Kidney (tissue), 22 donors: ENCODE measurements at places on chromosomes 1 and 21. TPM values are rescaled to one million over a fixed set of nuclear protein-coding genes. Genes with fewer than 3 reads are reported as not detected.

OLIG2 gene
- polyA plus RNA-seq = not detected

FAM72D gene
- polyA plus RNA-seq = 0.24 TPM

CYB5RL gene
- polyA plus RNA-seq = 3.9 TPM

PGLYRP3 gene
- polyA plus RNA-seq = not detected

CASQ2 gene
- 2.6 TPM for polyA plus RNA-seq

SERTAD4 gene
- polyA plus RNA-seq = 0.92 TPM

IFI6 gene
- polyA plus RNA-seq = 148 TPM

DNA sequence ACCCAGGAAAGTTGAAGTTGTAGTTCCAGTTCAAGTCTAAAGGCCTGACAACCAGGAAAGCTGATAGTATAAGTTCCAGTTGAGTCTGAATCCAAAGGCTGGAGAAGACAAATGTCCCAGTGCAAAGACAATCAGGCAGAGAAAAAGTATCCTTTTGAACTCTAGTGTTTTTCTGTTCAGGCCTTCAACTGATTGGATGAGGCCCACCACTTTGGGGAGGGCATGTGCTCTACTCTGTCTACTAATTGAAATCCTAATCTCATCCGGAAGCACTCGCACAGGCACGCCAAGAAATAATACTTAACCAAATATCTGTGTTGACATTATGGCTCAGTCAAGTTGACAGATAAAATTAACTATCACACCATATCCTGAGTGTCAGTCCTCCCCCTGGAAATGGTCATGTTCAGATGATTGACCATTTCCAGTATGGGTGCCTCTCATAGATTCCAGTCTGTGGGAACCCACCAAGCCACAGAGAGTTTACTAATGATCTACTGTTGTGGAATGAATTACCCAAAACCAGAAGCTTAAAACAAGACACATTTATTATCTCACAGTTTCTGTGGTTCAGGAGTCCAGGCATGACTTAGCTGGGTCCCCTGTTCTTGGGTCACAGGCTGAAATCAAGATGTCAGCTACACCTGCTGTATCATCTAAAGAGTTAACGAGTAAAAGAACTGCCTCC is 296.3 kb upstream of the ZP4 start:
- H3K27ac ChIP-seq = no peak overlapping the region
- no peaks in the 10 kb centered on the region for H3K4me1 ChIP-seq
- no peak overlapping the region for H3K4me3 ChIP-seq
- H3K36me3 ChIP-seq = no peaks in the 10 kb centered on the region
- DNase-seq = no peak

- H3K36me3 ChIP-seq = no peaks in the 10 kb centered on the region
- H3K4me1 ChIP-seq = no peaks in the 10 kb centered on the region
- DNase-seq = no peak
- H3K27me3 ChIP-seq = no peaks in the 10 kb centered on the region
These were observed 10.4 kb upstream of the ZNF669 start for GRCh38 chr1:247114351-247115140.

DNA sequence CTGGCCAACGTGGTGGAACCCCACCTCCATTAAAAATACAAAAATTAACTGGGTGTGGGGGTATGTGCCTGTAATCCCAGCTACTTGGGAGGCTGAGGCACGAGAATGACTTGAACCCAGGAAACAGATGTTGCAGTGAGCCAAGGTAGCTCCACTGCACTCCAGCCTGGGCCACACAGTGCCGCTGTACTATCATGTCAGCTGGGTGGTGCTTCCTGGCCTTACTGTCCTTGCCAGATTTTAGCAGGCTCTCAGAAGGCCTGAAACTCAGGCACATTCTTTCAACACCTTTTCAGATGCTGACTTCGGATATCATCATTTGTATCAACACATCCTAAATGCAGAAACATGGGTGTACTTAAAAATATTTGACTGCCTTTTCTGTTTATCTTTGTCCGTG is 31.6 kb upstream of the NBL1 start:
- no peak overlapping the region for H3K27ac ChIP-seq
- peaks cover 29% of the 10 kb centered on the region for H3K4me1 ChIP-seq
- H3K4me3 ChIP-seq = no peak overlapping the region
- no peak for DNase-seq

- no peak overlapping the region for H3K4me3 ChIP-seq
- H3K27ac ChIP-seq = no peak overlapping the region
- no peaks in the 10 kb centered on the region for H3K4me1 ChIP-seq
These were observed 58.7 kb downstream of the NIBAN1 start for GRCh38 chr1:184915463-184916090.

- H3K4me3 ChIP-seq = no peak overlapping the region
- DNase-seq = no peak
- no peaks in the 10 kb centered on the region for H3K27me3 ChIP-seq
These were observed 4.4 kb upstream of the PGBD5 start for GRCh38 chr1:230430499-230430898.

DNA sequence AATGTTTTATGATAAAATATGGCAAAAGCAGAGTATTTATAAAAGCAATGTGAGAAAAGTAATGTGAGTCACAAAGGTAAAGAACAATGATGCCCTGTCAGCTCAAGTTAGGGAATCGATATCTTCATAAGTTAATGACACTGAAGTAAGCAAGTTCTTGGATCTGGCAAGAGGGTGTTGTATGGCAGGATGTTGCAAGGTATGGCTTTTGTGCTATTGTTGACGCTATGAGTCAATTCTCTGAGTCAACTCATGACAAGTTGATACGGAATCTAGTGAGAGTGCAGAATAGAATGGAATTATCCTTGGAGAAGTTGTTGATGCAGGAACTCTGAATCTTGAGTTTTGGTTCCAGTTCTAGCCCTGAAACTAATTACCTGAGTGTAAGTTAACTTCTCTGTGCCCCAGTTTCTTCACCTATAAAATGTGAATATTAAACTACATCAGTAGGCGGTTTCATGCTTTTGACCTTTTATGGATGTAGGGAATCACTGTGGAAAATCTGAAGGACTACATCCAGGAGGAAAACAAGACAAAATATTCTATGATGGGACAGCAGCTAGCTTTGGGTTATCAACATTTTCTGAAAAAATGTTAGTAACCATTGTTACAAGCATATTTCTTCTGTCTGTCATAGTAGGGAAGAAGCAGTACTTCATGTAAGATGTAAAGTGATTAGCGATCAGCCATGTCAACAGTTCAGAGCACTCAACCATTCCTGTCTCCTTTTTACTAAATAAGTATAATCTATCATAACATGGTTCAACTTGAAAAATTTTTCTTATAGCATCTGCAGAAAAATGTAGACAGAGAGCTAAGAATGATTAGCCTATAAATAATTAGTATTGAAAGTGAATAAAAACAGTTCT is 96.9 kb downstream of the ATP6V1G3 start:
- no peak for DNase-seq
- H3K4me3 ChIP-seq = no peak overlapping the region

DNA sequence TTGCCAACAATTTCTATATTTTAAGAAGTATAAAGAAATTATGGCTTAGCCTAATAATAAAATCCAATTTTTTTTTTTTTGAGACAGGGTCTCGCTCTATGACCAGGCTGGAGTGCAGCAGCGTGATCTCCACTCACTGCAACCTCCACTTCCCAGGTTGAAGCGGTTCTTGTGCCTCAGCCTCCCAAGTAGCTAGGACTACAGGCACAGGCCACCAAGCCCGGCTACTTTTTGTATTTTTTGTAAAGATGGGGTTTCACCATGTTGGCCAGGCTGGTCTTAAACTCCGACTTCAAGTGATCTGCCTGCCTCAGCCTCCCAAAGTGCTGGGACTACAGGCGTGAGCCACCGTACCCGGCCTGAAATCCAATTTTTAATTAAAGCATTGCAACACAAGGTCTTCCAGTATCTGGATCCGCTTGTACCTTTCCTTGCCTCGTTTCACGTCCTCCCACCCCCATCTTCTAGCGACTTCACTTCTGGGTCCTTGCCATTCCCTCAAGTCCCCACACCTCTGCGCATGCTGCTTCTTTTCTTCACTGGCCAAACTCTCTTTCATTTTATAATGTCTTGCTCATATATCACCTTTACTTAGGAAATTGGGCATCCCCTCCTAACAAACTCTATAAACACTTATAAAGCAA is 2.3 kb downstream of the FUBP1 start:
- H3K4me3 ChIP-seq = peak overlapping the region; percentile 96
- H3K27ac ChIP-seq = no peak overlapping the region
- no peak for DNase-seq
- H3K27me3 ChIP-seq = no peaks in the 10 kb centered on the region
- no peaks in the 10 kb centered on the region for H3K4me1 ChIP-seq

GRCh38 chr21:16594191-16594590 is 864.4 kb downstream of the USP25 start:
- no peaks in the 10 kb centered on the region for H3K4me1 ChIP-seq
- no peaks in the 10 kb centered on the region for H3K36me3 ChIP-seq
- H3K27ac ChIP-seq = no peak overlapping the region
- no peak overlapping the region for H3K4me3 ChIP-seq
- H3K27me3 ChIP-seq = no peaks in the 10 kb centered on the region

DNA sequence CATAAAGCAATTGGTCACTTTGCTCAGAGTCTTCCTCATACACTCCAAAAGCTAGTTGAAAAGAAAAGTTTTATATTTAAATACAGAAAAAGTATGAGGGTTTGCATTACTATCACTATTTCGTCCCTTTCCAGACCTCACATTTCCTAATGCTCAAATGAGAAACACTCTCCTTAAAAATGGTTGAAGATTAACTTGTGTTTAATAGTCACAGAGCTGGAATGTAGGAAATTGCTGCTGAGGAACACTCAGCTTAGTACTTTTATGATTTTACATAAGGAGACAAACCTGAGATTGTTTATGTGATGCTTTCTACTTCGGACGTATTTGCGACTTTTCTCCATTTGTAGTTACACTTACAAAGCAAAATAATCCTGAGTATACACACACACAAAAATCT is 39.8 kb downstream of the MYSM1 start:
- peak overlapping the region; percentile 23 for H3K27ac ChIP-seq
- peaks cover 5% of the 10 kb centered on the region for H3K36me3 ChIP-seq
- no peaks in the 10 kb centered on the region for H3K27me3 ChIP-seq
- peaks cover 15% of the 10 kb centered on the region for H3K4me1 ChIP-seq

DNA sequence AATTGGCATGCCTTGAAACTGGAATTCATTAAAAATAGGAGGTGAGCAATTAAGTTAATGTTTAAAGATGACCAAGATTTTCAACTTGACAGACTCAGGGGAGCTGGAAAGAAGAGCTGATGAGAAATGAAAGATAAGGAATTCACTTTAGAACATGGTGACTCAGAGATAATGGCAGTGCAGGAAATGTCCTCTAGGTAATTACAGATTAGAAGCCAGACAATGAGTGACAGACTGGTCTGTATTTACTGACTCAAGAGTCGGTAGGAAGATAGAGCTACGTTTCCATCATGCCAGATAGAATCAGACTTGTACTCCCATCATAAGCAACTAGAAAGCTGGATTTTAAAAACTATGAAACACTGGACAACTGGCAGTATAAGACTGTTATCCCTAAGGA is 151.6 kb downstream of the AJAP1 start:
- no peaks in the 10 kb centered on the region for H3K36me3 ChIP-seq
- DNase-seq = no peak
- H3K4me1 ChIP-seq = no peaks in the 10 kb centered on the region
- H3K27me3 ChIP-seq = no peaks in the 10 kb centered on the region
- no peak overlapping the region for H3K4me3 ChIP-seq

- no peak overlapping the region for H3K4me3 ChIP-seq
- no peak overlapping the region for H3K27ac ChIP-seq
- no peak for DNase-seq
- no peaks in the 10 kb centered on the region for H3K4me1 ChIP-seq
- no peaks in the 10 kb centered on the region for H3K27me3 ChIP-seq
- no peaks in the 10 kb centered on the region for H3K36me3 ChIP-seq
These were observed 228.5 kb upstream of the C1orf174 start for GRCh38 chr1:4128616-4129015.

GRCh38 chr1:46802901-46803574 is 4.2 kb downstream of the CYP4B1 start:
- no peak overlapping the region for H3K27ac ChIP-seq
- no peak overlapping the region for H3K4me3 ChIP-seq
- H3K4me1 ChIP-seq = peaks cover 27% of the 10 kb centered on the region
- no peaks in the 10 kb centered on the region for H3K27me3 ChIP-seq
- DNase-seq = no peak

GRCh38 chr1:245566952-245567351 is 412.2 kb downstream of the KIF26B start:
- no peaks in the 10 kb centered on the region for H3K36me3 ChIP-seq
- peak; percentile 79 for DNase-seq
- H3K27me3 ChIP-seq = no peaks in the 10 kb centered on the region

- H3K4me3 ChIP-seq = no peak overlapping the region
- no peak overlapping the region for H3K27ac ChIP-seq
- no peaks in the 10 kb centered on the region for H3K27me3 ChIP-seq
- DNase-seq = no peak
- H3K36me3 ChIP-seq = no peaks in the 10 kb centered on the region
- peaks cover 4% of the 10 kb centered on the region for H3K4me1 ChIP-seq
These were observed 14.8 kb downstream of the PSEN2 start for GRCh38 chr1:226884966-226885820.

DNA sequence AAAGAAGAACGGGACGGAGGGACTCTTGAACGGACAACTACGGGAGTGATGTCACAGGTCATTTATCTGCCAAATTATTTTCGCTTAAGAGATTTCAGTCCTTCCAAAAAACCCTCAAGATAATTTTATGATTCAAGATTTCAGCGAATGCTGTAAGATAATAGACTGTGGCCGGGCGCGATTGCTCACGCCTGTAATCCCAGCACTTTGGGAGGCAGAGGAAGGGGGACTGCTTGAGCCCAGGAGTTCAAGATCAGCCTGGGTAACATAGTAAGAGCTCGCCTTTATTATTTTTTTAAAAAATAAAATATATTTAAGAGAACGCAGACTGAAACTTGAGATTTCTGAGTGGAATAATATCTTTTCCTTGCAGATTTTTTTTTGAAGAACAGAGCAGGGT is 609 bp downstream of the RWDD2B start:
- no peak for DNase-seq
- H3K27me3 ChIP-seq = no peaks in the 10 kb centered on the region
- peak overlapping the region; percentile 95 for H3K4me3 ChIP-seq
- H3K27ac ChIP-seq = peak overlapping the region; percentile 60

DNA sequence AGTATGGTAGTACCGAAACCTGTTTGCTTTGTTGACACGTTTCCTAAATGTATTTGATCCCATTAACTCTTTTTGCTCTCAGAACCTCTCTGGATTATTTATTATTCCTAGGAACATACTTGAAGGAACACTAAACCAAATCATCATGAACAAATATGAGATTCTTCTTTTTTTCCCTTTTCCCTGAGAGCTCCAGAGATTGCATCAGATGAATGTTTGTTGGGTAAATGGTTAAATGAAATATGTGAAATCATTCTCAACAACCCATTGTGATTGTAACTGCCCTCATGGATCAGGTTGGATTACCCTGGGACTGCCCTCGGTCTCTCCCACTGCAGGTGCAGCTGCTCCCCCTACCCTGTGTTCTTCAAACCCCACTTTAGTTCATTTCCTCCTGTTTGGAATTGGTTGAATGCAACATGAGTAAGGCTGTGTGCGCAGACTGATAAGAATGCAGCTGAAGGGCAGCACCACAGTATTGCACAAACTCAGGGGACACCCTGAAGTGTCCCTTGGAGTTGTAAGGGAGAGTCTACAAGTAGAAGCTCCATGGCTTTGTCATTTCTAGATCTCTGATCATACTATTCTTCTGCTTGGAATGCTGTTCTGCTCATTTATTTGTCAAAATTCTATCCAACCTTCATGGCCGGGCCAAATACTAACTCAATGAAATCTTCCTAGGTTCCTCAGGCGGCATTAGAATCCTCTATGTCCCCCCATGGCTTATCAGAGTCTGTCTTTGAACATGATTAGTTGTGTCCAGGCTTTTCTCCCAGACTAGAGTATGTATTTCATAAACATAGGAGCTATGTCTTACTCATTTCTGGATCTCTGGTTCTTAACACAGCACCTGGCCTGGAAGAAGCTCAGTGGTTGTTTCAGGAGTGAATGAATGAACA is 47.1 kb upstream of the NEK2 start:
- H3K27me3 ChIP-seq = no peaks in the 10 kb centered on the region
- no peak overlapping the region for H3K27ac ChIP-seq
- no peaks in the 10 kb centered on the region for H3K4me1 ChIP-seq
- no peak overlapping the region for H3K4me3 ChIP-seq
- DNase-seq = no peak
- H3K36me3 ChIP-seq = no peaks in the 10 kb centered on the region
